NCI-H2171 (cell line): ENCODE measurements at places on chromosomes 3 and 15.
A peak's percentile ranks its signal among the peaks of the same experiment; 100 is the strongest.

DNA sequence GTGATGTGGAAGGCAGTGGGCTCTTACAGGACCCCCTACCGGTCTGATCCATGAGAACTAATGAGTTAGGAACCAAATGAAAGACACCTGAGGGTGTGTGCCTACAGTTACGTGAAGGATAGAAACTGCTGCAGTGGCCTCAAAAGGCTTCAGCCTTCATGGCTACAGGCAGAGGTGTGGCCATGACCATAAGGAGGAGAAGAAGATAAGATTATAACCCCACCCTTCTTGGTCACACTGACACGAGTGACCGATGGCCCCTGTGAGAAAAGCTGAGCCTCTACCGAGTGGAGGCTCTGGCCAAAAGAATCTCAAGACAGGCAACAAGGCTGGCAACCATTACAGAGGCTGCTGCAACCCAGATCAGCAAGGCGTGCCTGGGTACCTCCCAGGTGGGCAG lies 6.3 kb downstream of the RFT1 start:
- DNase-seq, result no peak

DNA sequence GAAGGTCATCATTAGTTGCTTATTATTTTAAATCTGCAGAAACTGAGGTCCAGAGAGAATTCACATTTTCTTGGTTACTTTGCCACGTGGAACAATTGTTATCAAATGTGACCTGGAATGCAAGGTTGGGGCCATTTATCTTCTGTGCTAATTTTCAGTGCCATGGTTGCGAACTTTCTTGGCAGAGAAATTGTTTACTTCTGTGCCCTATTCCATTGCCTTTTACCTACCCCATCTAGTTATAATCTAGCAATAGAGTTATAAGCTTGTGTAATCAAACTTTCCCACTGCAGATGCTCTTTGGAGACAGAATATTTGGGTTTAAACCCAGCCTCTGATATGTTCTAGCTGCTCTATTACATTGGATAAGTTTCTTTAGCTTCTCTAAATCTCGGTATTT lies 242.9 kb downstream of the LPP start:
- no peak for DNase-seq

DNA sequence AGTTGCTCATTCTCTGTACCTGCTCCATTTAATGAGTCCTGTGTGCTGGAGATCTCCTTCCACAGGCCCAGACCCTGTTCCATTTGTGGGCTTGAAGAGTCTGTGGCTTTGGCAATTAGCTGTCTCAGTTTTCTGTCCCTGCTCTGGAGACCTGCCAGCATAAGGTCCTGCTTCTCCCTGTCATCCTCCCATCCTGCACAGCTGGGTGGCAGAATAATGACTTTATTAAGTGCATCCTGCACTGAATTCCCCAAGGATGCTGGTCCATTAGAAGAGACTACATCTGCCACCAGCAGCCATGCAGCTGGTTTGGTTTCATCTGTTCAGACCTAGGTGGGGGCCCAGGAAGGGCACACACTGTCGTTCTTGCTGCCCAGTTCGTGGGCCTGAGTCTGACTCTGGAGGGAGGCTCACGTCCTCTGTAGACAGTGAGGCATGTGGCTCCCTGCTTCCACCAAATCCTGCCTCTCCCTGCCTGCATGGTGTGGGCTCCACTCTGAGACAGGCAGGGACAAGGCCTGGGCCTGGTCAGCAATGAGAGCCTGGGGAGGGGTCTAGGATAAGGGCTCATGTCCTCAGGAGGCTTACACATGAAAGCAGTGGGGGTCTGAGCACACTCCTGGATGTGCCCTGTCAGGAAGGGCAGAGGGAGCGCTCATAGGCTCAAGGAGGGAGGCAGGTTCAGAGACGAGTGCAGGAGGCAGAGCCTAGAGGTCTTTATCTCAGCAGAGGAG lies 78.4 kb upstream of the PRR23E start:
- peak; percentile 83 for DNase-seq

GRCh38 chr3:124748560-124749198 lies 18.4 kb downstream of the UMPS start:
- no peak for DNase-seq

DNA sequence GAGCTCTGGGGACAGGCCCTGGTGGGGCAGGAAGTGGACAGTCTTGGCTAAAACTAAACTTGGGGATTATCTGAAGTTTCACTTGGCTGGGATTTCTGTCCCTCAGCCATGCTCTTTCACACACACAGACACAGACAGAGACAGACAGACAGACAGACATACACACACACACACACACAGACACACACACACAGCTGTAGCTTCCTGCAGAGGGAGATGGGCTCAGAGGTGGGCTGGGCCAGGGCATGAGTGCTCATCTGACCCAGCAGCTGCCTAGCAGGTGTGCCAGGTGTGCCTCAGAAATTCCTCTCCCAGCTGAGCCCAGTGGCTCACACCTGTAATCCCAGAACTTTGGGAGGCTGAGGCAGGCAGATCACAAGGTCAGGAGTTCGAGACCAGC lies 3.3 kb downstream of the RHOV start:
- DNase-seq, result no peak

GRCh38 chr3:184658223-184658928 lies 53.5 kb downstream of the MAGEF1 start:
- no peak for DNase-seq

DNA sequence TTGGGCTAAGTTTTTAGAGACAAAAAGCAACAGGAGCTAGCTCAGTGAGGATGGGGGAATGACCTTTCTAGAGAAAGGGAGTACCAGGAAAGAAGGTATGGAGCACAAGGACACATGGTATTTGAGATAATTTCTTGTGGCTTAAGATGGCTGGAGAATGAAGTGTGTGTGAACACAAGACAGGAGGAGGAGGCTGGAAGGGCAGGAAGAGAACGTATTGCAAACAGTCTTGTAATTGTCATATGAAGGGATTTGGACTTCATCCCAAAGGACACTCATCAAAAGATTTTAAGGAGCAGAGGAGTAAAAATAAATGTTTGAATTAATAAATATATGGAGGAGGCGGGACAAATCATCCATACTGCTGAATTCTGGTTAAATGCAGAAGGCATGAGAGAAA lies 268.6 kb upstream of the NR2E3 start:
- no peak for DNase-seq

DNA sequence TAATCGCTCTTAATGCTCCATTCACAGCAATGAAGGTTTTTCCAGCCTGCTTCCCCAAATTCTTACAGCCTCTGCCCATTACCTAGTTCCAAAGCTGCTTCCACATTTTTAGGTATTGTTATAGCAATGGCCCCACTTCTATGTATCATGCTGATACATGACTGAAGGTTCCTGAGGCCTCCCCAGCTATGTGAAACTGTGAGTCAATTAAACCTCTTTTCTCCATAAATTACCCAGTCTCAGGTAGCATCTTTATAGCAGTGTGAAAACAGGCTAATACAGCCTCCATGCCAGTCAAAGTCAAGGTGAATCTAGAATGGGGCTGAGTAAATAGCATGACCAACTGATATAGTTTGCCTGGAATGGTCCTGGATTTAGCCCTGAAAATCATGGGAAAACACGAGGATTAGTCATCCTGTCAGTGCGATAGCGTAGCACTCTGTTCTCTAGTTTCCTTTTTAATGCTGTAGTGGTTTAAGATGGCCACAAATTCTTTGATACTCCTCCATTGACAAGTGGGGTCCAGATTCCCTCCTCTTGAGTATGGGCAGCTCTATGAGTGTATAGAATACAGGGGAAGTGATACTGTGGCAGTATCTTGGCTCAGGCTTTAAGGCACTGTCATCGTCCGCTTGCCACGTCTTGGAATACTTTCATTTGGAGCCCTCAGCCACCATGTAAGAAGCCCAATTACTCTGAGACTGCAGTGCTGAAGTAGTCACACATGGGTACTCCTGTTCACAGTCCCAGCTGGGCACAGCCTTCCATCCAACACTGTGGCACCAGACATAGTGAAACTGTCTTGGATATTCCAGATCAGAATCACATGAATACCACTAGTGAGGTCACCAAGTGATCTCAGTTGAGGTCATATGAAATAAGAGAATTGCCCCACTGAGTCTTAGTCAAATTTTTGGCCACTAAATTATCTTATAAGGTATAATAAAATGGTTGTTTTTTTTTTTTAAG lies 94.0 kb upstream of the PLCL2 start:
- DNase-seq, result no peak

GRCh38 chr3:39398700-39399099 lies 7.8 kb upstream of the RPSA start:
- no peak for DNase-seq

DNA sequence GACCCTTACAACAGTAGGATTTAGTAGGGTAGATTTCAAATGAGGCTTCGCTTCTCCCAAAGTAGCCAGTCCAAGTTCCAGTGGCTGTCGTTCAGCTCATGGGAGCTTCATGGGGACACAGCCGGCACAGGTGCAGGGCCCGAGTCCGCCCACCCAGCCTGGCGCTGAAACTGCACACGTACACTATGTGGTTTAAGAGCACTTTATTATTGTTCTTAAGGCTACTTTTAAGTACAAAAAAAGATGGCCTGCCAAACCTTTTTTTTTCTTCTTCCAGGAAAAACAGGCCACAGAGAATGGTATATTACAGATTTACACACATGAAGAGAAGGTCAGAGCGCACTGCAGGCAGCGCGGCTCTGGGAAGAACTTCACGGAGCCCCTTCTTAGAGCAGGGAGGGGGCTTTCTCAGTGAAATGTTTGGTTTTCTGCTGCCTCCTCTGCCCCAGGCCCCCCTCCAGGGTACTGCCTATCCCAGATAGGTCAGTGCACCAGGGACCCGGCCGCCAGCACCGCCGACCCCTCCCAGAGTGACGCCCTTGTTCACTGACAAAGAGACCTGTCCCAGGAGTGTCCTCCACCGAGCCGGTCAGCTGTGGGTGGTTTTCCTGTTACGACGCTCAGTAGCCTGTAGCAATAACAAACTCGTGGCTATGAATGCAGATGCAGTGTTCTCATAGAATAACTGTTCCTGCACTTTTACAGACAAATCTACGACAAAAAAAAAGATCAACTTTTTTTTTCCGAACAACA lies 87.7 kb downstream of the VGLL4 start:
- no peak for DNase-seq

- DNase-seq, result no peak
Measured at GRCh38 chr15:94404733-94405283, 173.4 kb downstream of the MCTP2 start.

DNA sequence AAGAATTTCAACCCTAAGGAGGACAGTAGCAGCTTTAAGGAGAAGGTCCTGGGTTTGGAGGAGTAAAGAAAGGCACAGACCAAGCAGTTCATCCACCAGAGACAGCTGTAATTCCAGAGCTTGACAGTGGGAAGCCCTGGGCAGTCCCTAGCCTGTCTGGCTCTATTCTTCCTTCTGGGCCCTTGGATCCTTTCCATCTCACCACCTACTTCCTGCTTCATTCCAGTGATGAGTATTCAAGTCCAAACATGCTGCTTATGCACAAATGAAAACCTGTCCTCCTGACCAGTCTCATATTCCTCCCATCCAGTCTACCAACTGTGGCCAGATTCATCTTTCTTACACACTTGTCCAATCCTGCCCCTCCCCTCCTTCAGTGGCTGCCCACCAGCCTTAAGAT lies 171.4 kb downstream of the CNTN3 start:
- DNase-seq, result no peak

- DNase-seq, result no peak
Measured at GRCh38 chr15:31552482-31553099, 226.0 kb downstream of the KLF13 start.

- no peak for DNase-seq
Measured at GRCh38 chr15:90531147-90531546, 1.4 kb downstream of the CRTC3 start.

GRCh38 chr3:177852001-177852807 lies 654.9 kb upstream of the TBL1XR1 start:
- no peak for DNase-seq

- DNase-seq, result no peak
Measured at GRCh38 chr15:39936187-39936586, 2.3 kb downstream of the EIF2AK4 start.

GRCh38 chr3:156840826-156841689 lies 14.9 kb downstream of the LEKR1 start:
- DNase-seq, result no peak

DNA sequence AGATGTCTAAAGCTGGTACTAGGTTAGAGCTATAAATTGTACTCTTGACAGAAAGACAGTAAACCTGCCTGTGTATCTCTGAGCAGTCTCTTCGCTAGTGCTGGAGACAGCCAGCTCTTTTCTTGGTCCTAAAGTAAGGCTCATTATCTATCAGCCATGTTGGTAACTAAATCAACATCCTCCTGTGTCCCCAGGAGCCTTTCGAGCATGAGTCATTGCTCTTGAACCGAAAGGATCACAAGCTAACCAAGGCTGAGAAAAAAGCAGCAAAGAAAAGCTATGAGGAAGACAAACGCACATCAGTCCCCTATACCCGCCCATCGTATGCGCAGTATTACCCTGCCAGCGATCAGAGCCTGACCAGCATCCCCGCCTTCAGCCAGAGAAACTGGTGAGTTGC lies 25.0 kb upstream of the TEX264 start:
- DNase-seq, result no peak

DNA sequence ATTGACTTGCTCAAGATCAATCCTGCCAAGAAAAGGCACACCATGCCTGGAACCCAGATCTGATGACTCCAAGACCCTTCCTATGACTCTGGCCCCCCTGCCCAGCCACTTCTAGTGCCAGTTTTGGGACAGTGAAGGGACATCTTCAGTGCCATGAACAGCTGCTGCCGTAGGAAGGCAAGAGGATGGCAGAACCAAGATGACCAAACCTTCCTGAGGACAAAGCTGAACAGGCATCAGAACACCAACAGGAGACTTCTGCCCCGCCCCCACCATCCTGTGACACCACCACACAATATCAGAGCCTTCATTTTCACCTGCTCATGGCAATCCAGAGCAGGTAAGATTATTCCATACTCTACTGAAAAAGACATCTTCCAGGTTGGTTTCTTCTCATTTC lies 33.0 kb downstream of the ZNF445 start:
- no peak for DNase-seq

DNA sequence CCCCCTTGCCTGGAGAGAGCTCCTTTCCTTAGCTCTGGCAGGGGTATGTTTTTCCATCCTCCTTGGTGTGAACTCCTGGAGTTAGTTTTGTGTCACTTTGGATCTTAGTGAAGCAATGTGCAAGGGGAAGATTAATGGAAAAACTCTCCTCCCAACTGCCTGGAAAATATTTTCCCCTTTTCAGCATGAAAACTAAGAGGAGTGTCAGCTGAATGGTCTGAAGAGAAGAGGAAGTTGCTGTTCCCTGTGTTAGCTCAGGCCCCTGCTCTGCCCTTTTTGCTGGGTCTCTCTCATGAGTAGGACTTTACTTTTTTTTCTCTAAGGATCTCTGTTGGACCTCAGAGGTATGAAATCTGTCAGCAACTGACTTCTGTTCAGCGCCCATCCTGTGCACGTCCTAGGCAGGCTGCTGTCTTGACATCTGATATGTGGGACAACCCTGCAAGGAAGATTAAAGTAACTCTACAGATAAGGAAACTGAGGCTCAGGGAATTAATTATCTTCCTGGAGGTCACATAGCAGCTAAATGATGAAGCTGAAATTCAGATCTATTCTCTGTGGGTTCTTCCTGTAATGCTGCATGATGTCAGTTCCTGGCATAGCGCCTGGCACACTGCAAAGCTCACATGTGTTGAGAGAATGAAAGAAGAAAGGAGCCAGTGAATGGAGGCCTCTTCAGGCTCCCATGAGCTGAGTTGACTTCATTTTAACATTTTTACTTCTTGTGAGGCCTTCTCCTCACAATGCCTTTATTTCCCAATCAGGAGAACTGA lies 109.7 kb upstream of the GALNT15 start:
- no peak for DNase-seq

- DNase-seq, result no peak
Measured at GRCh38 chr3:45084820-45085816, 59.0 kb downstream of the CLEC3B start.

- no peak for DNase-seq
Measured at GRCh38 chr3:55486101-55486856, 827 bp downstream of the WNT5A start.
